Sigmoid colon (tissue), 7 donors: ENCODE measurements at places on chromosomes 11 and 22. TPM values are rescaled to one million over a fixed set of nuclear protein-coding genes. Genes with fewer than 3 reads are reported as not detected.

POU2F3 gene
- polyA plus RNA-seq = 1.3 TPM

PKP3 gene
- 86.7 TPM for polyA plus RNA-seq

TMPRSS13 gene
- not detected for polyA plus RNA-seq

C22orf15 gene
- polyA plus RNA-seq = 0.45 TPM

ZNF214 gene
- 1.2 TPM for polyA plus RNA-seq

OR10A2 gene
- polyA plus RNA-seq = not detected
